ENCODE measurements at places on chromosomes 1 and 21.

DNA sequence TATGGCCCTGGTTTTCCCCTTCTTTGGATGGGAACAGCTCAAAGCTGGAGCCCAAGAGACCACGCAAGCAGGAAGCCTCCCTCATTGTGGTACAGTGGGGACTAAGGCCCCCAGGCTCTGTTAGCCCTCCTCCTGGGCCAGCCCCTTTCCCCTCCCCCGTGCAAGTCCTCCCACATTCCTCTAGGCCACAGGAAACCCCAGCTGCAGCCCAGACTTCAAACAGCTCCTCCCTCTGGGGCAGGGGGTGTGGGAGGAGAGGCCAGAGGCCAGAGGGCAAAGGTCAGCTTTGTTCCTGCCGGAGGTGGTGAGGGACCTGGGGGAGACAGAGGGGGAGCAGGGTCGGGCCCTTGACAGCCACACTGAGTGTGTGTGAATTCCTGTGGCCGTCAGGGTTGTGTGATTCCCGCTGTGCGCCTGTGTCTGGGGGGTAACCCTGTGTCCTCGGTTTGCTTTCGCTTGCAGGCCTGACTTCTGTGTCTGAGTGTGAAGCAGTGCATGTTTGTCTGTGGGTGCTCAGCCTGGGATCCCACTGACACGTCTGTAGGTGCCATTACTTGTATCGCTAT lies 3.4 kb upstream of the AHDC1 start:
- no peak for DNase-seq

DNA sequence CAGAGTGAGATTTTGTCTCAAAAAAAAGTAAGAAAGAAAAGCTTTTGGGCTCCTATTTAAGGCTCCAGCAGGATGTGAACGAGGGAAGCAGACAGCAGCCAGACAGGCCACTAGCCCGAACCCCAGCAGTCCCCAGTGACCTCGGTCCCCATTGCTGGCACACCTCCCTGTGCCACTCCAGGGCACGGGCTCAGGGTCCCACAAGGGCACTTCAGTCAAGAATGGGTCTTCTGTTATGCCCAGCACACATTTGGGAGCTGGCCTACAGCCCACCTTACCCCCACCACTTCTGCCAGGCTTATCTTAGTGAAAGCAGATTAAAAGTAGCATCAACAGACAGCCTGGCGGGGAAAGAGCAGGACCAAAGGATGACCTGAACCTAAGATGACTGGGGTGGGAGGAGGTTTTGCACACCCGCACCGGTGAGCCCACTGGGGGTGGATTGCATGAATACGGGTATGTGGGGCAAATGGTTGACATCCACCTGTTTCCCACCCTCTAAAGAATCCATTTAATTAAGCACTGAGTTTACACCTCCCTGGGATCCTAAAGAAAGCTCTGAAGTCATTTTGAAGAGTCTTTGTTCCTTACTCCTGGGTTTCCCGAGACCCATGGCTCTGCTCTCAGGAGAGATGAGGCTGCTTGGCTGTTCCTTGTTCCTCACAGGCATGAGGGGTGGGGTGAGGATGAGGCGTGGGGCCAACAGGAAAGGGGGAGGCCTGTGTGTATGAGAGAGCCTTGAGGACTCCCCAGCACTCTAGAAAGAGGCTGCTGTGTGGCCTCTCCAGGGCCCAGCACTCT lies 4.7 kb downstream of the CHI3L1 start:
- no peak for DNase-seq

DNA sequence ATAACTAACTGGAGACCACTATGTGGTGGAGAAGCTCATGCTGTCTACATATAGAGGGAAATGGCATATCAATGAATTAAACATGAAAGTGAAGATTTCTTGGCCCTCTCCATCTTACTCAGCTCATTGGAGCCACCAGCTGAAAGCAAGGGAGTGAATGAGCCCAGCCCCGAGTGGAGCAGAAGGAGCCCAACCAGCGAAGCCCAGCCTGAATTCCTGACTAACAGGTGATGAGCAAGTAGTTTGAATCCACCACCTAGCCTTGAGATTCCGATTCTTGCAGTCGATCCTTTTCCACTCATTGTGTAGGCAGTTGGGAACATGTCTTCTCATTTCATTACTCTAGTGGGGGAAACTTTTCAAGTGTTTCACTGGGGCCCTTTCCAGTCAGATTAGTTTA lies 18.6 kb upstream of the ST6GALNAC3 start:
- DNase-seq = no peak

DNA sequence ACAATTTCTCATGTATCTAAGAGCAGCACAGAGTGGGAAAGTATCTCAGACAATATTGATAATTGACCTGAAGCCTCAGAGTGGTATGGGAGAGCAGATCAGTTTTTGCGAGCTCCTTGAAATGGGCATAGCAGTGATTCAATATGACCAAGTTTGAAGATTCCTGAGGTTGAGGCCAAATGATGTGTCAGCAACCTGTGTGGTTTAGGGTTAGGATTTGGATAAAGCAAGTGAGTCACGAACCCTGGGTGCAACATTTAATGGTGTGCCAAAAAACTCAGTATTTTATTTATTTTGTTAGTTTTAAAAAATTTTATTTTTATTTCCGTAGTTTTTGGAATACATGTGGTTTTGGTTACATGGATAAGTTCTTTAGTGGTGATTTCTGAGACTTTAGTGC lies 92.5 kb upstream of the C21orf91 start:
- no peak for DNase-seq

DNA sequence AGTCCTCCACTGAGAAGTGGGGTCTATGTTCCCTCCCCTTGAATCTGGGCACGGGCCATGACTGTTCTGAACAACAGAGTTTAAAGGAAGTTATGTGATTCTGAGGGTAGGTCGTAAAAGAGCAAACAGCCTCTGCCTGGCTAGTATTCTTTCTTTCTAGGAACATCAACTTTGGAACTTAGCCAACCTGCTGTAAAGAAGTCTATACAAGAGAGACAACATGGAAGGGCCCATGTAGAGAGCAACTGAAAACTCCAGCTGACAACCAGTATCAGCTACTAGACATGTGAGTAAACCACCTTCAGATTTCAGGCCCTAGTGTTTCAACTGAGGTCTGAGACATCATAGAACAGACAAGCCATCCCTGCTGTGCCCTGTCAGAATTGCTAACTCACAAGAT lies 7.5 kb downstream of the SELENOF start:
- DNase-seq = no peak
